Hepatocyte (in vitro differentiated cells): ENCODE measurements at places on chromosomes 5 and 9.

- DNase-seq, result peak; percentile 21
Measured at GRCh38 chr5:73436535-73437100, 12.0 kb downstream of the FOXD1 start.

GRCh38 chr5:81021951-81022687 is 62.0 kb downstream of the RASGRF2 start:
- DNase-seq, result no peak

GRCh38 chr9:136107953-136108647 is 10.6 kb downstream of the TMEM250 start:
- no peak for DNase-seq

- DNase-seq, result no peak
Measured at GRCh38 chr5:176915906-176916305, 16.8 kb upstream of the HK3 start.

DNA sequence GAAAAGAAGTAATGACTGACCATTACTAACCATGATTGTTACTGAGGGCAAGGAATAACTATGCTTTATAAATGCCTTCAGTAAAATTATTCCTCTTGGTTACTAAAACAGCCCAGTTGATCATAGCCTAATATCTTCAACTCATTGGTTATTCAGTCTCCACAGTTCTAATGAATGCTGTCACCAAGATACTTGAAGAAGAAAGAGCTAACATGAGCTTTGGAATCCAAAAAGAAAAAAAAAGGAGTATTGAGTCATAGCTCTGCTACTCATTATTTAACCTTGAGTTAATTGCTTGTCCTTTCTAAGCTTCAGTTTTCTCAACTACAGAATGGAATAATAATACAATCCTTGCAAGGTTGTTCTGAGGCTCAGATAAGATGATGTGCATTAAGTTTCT is 187.7 kb downstream of the BRINP1 start:
- DNase-seq, result no peak

- DNase-seq, result no peak
Measured at GRCh38 chr5:24347158-24347557, 297.6 kb downstream of the CDH10 start.

- peak; percentile 39 for DNase-seq
Measured at GRCh38 chr9:74742792-74743730, 144.7 kb downstream of the TRPM6 start.

DNA sequence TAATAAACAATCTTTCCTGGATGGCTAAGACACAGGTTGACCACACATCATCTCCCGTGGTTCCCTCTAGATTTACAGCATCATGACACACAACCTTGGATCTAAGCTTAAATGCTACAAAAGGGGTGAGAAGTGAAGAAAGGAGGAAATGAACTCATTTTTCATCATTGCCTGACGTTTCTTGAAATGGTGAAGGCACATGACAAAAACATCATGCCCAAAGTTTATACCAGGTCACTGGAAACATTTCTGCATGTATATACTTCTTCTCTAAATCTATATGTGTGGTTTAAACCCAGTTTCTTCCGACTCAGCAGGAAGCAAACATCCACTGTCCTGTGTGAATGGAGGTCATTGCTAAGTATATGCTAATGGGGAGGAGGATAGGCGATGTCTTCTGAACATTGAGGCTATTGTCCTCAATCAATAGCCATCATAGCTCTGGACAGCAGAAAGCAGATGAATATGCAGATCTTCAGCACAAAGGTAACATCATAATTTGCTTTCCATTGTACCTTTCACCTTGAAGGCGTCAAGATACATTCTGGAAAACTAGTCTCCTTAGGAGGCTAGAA is 137.4 kb downstream of the MED27 start:
- no peak for DNase-seq

GRCh38 chr5:127409246-127409917 is 108.1 kb upstream of the PRRC1 start:
- no peak for DNase-seq

- no peak for DNase-seq
Measured at GRCh38 chr5:172751761-172752510, 19.1 kb downstream of the DUSP1 start.

DNA sequence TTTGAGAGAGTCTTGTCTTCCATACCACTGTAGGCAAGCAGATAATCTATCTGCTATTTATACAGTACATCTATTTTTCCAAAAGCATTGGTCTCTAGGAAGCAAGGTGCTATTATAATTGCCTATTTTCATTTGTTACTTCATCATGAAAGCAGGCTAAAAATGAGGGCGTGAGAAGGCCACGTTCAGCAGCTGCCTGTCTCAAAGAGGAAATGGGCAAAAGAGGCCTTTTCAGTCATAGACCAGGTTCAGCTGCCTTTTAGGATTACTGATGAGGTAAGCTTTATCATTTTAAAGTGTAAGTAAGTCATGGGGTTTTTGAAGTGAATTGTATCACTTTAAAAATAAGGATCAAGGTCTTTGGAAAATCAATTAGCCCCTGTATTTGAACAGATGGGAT is 1091.1 kb upstream of the DMAC1 start:
- no peak for DNase-seq

DNA sequence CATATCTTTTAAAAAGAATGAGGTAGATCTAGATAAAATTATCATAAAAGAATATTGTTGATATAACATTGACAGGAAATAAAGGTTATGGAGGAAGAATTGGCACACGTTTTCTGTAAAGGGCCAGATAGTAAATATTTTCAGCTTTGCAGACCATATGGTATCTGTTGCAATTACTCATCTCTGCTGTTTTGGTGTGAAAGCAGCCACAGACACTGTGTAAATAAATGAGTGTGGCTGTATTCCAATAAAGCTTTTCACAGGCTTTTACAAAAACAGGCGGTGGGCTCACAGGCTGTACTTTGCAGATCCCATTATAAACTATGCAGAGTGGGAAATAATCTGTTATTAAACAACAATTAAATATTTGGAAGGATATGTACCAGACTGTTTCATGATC is 87.4 kb downstream of the SGCD start:
- DNase-seq, result no peak

DNA sequence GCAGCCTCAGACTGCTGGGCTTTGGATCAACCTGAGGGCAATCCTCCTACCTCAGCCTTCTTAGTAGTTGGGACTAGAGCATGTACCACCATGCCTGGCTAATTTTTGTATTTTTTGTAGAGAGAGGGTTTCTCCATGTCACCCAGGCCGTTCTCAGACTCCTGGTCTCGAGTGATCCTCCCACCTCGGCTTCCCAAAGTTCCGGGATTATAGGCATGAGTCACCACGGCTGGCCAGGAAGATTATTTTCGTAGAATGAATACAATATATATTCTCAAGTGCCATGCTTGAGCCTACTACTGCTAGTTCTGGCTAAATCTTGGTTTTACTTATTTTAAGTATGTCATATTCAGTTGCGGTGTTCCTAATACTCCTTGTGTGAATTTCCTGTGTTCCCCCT is 88.2 kb upstream of the CLINT1 start:
- no peak for DNase-seq

DNA sequence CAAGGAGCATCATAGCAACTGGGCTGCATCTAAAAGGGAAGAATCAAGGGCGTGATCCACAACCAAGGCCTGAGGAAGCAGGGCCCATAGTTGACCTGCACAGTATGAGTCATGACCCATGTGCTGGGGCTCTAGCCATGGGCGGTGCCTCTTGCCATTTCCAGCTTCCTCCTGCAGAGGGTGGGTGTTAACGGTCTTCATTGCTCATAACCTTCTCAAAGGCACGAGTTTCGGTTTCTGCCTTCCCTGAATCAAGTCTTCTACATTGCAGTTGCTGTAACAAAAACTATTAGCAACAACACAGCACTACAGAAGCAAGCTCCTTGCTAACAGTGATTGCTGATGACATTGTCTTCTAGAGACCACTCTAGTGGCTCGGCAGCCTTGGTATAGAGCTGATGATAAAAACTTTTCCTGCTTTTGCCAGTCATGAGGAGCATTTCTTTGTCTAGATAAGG is 66.9 kb downstream of the CTSL start:
- DNase-seq, result peak; percentile 71

DNA sequence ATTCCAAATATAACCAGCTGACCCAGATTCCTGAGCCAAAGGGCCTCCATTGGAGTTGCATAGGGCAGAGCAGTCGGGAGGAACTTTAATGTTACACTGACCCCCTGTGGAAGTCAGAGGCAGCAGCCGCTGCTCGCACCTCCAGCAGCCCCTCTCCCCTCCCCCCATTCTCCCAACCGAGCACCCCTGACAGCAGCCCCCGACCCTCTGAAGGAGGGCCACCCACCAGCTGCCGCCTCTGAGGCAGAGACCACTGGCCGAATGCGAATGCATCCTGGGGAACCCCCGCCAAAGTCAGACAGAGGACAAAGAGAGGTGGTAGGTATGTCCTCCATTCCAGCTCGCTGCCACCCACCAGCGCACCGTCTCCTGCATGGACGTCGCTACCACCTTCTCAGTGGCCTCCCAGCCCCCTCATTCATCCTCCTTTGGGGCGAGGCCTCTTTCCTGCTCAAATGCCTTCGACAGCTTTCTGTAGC is 231.0 kb downstream of the CDK5RAP2 start:
- DNase-seq, result peak; percentile 72

DNA sequence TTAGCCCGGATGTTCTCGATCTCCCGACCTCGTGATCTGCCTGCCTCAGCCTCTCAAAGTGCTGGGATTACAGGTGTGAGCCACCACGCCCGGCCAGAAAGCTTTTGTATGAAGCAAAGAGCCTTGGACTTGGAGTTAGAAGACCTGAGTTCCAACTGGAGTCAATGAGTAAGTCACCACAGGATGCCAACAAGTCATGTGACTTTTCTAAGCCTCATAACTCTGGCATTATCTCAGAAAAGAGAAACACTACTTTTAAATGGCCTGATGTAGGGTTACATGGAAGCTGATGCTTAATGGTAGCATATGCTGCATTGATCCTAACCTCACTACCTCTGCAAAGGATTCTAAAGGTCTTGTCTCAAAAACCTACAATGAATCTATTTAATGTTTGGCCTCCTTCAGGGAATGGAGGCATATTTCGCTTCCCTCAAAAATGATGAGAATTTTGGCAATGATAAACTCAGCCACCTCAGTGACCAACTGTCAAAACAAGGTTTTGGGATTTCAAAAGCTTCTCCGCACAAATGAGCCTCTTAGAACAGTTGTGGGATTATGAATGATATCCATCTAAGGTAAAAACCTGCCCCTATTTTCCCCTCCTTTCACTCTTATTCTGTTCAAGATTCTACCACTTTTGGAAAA is 236.8 kb downstream of the ACTL7B start:
- no peak for DNase-seq

DNA sequence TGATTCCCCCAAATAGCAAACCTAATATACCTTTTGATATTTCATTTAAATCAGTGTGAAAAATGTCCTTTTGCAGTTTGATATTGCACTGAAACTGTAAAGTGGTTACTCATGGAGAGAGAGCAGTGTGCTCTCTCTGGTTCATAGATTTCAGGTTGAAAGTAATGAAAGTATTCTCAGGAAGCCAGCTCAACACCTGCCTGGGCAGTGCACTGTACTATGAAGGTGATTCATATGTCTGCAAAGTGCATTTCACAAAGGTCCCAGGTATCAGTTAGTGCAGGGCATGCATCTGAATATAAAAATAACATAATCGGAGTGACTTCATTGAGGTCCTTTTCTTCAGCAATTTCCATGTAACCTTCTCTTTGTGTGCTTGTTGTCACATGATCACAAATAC is 274.3 kb downstream of the CDH18 start:
- no peak for DNase-seq

- DNase-seq, result no peak
Measured at GRCh38 chr5:175471196-175471595, 7.2 kb upstream of the SFXN1 start.

DNA sequence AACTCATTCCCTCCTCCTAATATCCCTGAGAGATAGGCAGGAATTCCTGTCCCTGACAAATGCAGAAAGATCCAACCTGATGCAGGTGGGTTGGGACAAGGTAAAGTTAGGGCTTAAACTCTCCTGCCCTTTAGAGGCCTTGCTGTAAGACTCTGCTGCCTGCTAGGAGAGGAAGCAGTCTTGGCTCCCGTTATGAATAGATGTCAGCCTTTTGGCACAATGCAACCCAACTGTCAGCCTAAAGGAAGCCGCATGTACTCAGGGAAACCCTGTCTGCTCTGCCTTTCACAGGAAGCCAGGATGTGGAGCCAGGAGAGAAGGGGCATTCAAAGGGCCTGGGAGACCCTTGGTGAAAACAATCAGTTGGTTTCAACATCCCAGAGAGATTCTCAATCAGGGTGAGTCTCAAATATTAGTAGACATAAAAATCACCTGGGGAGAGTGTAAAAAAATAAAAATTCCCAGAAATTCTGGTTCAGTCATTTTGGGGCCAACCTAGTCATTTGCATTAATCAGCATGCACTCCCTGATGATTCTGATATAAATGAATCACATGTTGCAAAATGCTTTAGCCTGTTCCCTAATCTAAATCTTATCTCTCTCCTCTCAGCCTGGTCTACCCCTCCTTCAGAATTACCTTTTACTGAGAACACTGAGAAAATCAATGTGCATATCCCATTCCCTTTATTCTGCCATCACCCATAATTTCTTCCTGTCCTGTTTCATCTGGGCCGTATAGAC is 136.2 kb upstream of the TRIM32 start:
- no peak for DNase-seq

DNA sequence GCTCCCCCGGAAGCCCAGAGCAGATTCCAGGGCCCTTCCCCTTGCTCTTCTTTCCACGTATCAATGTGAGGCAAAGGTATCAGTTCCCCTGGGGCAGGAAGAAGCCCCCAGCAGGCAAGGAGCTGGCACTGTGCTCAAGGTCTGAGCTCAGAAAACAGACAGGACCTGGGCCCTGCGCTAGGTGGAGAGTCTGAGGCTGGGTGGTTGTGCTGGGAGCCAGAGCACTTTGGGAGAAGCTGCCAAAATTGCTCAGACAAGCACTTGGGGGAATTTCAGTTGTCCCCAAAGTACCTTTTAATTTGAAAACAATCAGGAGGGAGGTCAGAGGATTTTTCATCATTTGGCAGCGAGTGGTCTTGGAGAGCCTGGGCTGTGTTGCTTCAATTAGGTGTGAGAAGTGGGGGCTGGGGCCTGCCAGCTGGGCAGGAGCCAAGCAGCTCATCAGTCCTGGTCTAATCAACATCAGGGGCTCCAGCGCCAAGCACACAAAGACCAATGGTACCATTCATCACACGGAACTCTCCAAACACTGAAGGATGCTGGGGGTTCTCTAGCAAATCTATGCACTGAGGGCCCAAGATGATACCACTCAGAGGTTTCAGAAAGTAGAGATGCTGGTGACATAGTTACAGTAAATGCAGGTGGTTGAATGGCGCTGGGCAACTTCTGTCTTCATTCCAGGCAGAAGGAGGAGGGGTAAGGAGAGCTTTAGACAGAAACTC is 176.5 kb downstream of the SNX18 start:
- DNase-seq, result no peak
